ENCODE measurements at places on chromosomes 3 and 15.
A peak's percentile ranks its signal among the peaks of the same experiment; 100 is the strongest.

DNA sequence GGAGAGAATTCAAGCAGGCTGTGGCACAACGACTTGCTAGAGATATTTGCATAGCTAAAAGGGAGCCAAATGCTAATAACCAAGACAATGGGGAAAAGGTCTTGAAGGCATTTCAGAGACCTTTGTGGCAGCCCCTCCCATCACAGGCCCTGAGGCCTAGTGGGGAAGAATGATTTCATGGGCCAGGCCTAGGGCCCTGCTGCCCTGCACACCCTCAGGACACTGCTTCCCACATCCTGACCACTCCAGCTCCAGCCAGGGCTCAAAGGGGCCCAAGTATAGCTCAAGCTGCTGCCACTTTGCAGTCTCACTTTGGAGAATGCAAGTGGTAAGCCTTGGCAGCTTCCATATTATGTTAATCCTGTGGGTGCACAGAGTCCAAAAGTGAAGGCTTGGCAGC is 21.5 kb upstream of the PTPN23 start:
- no peak for DNase-seq

- peak; percentile 3 for DNase-seq
Observed at GRCh38 chr15:67641453-67641852, 99.0 kb downstream of the MAP2K5 start.

GRCh38 chr15:28897861-28898585 is 12.2 kb downstream of the APBA2 start:
- DNase-seq, result no peak

DNA sequence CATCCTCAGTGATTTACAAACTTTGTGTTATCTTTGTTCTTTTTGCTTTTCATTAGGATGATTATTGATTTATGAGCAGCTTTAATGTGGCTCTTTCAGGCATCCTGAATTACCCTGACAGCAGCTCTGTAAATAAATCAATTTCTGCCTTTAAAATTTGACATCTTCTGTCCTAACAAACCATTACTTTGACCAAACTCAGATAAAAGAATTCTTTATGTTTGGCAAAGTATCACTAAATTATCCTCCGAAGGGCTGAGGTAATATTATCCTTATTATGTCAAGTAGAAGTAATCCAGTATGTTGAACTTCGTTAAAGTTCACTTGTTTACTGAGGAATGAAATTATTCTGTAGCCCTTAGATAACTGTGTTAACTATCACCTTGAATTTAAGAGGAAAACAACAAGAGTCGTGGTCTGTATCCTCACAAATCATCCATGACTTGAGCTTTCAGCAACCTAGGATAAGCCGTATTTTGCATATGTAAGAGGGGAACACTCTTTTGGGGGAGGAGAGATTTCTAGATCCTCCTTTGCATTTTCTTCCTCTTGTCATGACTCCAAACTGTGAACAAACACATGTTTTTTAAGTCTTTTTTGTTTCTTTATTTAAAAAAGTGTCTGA is 173.2 kb upstream of the STAC start:
- no peak for DNase-seq

DNA sequence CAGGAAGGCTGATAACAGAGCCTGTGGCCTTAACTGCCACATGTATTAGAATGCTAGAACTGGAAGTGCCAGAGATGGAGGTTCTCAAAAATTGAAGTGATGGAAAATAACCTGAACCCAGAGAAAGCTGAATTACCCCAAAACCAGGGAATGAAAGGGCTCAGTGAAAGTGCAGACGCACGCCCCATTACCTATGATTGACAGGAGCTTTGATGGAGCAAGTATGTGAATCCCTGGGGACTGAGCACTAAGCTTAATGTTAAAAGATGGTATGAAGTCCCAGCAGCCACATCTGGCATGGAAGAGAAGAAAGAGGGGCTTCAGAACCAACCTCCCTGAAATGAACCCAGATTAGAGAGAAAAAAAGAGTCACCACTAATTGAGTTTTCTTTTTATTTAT is 118.4 kb upstream of the FHIT start:
- no peak for DNase-seq
